Tibial nerve (tissue), 4 donors: ENCODE measurements at places on chromosomes 1 and 21. TPM values are rescaled to one million over a fixed set of nuclear protein-coding genes. Genes with fewer than 3 reads are reported as not detected.
A peak's percentile ranks its signal among the peaks of the same experiment; 100 is the strongest.

The INAVA gene
- total RNA-seq, result not detected

The PRAMEF12 gene
- total RNA-seq, result not detected

The ANGEL2 gene
- total RNA-seq, result 69.4 TPM

The TAS1R1 gene
- 0.78 TPM for total RNA-seq

DNA sequence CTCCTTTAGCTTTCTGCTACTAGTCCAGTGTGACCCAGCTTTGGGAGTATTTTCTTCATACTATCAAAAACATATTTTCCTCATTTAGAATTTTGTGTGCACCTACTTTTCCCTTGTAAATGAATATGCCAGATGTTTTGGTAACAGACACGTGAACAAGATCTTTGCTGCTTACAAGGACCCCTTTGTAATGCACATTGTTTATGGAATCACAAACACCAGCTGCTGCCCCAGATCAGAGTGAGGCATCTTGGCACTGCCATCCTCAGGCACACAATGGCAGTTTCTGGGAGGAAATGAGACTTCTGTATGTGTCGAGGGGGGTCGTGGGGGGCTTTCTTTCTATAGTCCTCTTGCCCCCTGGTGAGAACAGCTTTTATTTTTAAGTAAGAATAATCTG, 115.7 kb downstream of the RGL1 start:
- H3K27ac ChIP-seq, result no peak overlapping the region
- H3K4me1 ChIP-seq, result peaks cover 2% of the 10 kb centered on the region
- H3K27me3 ChIP-seq, result no peaks in the 10 kb centered on the region
- H3K4me3 ChIP-seq, result no peak overlapping the region
- no peak for DNase-seq
- H3K36me3 ChIP-seq, result no peaks in the 10 kb centered on the region

DNA sequence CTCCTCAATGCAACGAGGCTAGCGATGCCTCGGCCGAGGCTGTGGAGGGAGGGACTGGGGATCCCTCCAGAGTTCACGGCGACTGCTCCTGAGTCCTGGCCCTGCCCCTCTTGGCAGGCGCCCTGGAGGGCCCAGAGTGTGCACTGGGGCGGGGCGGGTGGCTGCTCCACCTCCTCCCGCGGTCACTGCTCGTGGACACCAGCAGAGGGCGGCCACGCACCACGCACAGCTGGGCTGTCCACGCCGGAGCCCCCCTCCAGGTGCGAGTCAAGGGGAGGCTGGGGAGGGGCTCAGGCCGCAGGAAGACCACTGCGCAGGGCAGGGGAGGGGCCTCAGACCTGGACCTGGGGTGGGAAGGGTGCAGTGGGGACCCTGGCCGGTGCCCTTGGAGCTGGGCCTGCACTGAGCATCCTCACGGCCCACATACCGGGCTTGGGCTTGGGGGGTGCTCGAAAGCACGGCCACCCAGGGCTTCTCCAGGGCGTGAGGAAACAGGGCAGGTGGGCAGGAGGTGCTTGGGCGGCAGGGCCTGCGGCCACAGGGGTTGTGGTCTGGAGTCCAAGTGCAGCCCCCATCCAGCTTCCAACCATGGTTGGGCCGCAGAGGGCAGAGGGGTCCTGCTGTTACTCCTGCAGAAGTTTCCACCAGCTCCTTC, 20.6 kb upstream of the TTC34 start:
- no peaks in the 10 kb centered on the region for H3K4me1 ChIP-seq
- H3K36me3 ChIP-seq, result no peaks in the 10 kb centered on the region
- H3K4me3 ChIP-seq, result no peak overlapping the region

DNA sequence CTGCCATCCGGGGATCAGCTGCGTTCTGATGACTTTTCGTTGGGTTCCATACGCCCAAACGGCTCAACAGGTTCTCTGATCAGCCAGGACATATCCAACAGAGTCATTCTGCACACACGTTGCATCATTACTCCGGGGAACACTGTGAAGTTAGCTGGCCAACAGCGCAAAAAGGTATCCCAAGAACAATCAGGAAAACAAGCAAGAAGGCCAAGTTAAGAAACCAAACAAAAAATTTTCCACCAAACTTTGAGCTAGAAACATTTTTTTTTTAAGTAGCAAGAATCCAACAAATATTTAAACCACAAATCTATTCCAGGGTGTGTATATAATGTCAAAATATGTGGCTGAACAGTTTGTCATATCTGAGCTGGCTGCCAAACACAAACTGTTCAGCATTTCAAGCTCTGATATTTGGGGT, 29.2 kb downstream of the NID1 start:
- no peak overlapping the region for H3K4me3 ChIP-seq
- H3K27ac ChIP-seq, result peak overlapping the region; percentile 79
- peaks cover 24% of the 10 kb centered on the region for H3K4me1 ChIP-seq
- no peaks in the 10 kb centered on the region for H3K27me3 ChIP-seq
- no peaks in the 10 kb centered on the region for H3K36me3 ChIP-seq

- H3K27me3 ChIP-seq, result no peaks in the 10 kb centered on the region
- H3K36me3 ChIP-seq, result no peaks in the 10 kb centered on the region
- H3K4me1 ChIP-seq, result no peaks in the 10 kb centered on the region
- no peak overlapping the region for H3K4me3 ChIP-seq
- no peak overlapping the region for H3K27ac ChIP-seq
Measured at GRCh38 chr1:5758000-5758858, 234.0 kb downstream of the NPHP4 start.

DNA sequence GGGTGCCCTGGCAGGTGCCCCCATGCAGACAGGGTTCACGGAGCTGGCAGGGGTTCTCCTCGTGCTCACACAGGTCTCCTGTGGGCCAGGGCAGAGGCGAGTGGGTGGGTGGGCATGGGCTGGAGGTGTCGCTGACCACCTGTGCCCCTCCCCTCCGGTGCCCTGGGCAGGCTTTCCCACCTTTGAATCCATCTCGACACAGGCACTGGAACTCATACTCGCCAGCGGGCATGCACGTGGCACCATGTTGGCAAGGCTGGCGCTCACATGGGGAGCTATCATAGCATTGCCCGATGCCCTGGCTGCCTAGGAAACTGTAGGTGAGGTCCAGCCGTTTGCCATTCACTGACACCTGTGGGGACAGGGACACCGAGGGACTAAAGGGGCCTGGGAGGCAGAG, 16.0 kb downstream of the LDLRAD2 start:
- H3K27ac ChIP-seq, result no peak overlapping the region
- peaks cover 20% of the 10 kb centered on the region for H3K36me3 ChIP-seq
- no peaks in the 10 kb centered on the region for H3K27me3 ChIP-seq
- DNase-seq, result no peak
- no peaks in the 10 kb centered on the region for H3K4me1 ChIP-seq

- H3K4me3 ChIP-seq, result no peak overlapping the region
- no peak overlapping the region for H3K27ac ChIP-seq
- no peaks in the 10 kb centered on the region for H3K4me1 ChIP-seq
- H3K27me3 ChIP-seq, result no peaks in the 10 kb centered on the region
Measured at GRCh38 chr1:167912294-167912693, 1.6 kb downstream of the ADCY10 start.

- no peak overlapping the region for H3K27ac ChIP-seq
- no peaks in the 10 kb centered on the region for H3K27me3 ChIP-seq
- no peaks in the 10 kb centered on the region for H3K4me1 ChIP-seq
- no peak overlapping the region for H3K4me3 ChIP-seq
- DNase-seq, result no peak
- no peaks in the 10 kb centered on the region for H3K36me3 ChIP-seq
Measured at GRCh38 chr1:57312869-57313268, 111.0 kb downstream of the DAB1 start.

DNA sequence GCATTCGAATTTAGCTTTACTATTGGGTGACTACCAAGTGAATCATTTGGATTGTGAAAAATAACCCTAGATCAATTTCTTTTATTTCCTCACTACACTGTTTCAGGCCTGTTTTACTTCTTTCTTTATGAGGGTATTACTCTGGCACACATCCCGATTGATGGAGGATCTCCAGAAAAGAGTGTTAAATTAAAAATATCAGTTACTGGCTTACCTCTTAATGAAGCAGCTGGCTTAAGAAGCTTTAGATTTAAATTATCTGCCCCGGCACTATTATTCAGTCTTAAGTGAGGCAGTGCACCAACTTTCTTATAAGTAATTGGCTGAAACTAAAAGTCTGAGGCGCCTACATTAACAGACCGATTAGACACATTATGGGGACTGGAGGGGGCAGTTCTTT, 1097.4 kb downstream of the TTLL7 start:
- H3K27me3 ChIP-seq, result no peaks in the 10 kb centered on the region
- no peak for DNase-seq
- no peak overlapping the region for H3K27ac ChIP-seq
- H3K36me3 ChIP-seq, result no peaks in the 10 kb centered on the region

- no peaks in the 10 kb centered on the region for H3K36me3 ChIP-seq
- H3K4me3 ChIP-seq, result no peak overlapping the region
- no peak overlapping the region for H3K27ac ChIP-seq
- H3K27me3 ChIP-seq, result no peaks in the 10 kb centered on the region
- DNase-seq, result peak; percentile 70
- H3K4me1 ChIP-seq, result no peaks in the 10 kb centered on the region
Measured at GRCh38 chr1:58739856-58740466, 40.1 kb upstream of the MYSM1 start.

DNA sequence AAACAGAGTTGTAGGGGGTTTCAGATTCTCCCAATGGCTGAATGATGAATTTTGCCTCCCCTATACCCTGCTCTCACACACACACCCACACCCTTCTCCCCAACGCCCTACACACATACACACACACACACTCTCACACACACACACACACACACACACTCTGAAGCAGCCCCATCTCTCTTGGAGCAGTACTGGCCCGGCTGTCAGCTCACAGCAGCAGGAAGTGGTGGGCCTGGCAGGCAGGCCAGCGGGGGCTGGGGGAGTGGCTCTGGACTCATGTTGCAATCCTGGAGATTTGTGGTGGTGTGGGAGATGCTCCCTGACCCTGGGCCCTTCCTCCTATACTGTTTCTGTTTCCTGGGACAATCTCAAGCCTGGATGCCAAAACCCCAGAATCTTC, 2.2 kb downstream of the IKBKE start:
- H3K4me3 ChIP-seq, result no peak overlapping the region
- H3K27ac ChIP-seq, result no peak overlapping the region
- H3K36me3 ChIP-seq, result no peaks in the 10 kb centered on the region
- no peaks in the 10 kb centered on the region for H3K27me3 ChIP-seq
- peaks cover 45% of the 10 kb centered on the region for H3K4me1 ChIP-seq

DNA sequence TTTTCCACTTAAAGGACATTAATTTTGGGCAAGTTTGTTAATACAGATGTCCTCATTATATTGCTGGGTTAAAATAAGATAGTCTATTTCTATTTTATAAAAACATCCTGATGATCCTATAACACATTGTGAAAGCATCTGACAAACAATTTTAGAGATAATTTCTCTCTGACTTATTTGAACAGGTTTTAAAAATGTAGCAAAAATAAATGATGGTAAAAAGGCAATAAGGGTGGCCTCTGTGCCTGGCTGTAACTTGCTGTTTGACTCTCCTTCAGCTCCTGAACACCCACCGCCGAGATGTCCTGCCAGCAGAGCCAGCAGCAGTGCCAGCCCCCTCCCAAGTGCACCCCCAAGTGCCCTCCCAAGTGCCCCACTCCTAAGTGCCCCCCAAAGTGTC, at the start of gene LCE1A:
Gene LCE1A (plus strand): TSS at position 301 of the 400 bp plus-strand sequence. CDS start 0 bp downstream, at position 301.
- H3K4me1 ChIP-seq, result no peaks in the 10 kb centered on the region
- no peaks in the 10 kb centered on the region for H3K27me3 ChIP-seq
- no peaks in the 10 kb centered on the region for H3K36me3 ChIP-seq

- H3K4me1 ChIP-seq, result no peaks in the 10 kb centered on the region
- peak within 1 kb of the TSS; percentile 15 for H3K4me3 ChIP-seq
- no peak for DNase-seq
- no peaks in the 10 kb centered on the region for H3K36me3 ChIP-seq
Measured at GRCh38 chr1:110674337-110675059, at the start of gene KCNA3. Gene KCNA3, minus strand, starts transcription at chr1:110674940. Its CDS starts 131 bp downstream, at chr1:110674809.

- no peaks in the 10 kb centered on the region for H3K36me3 ChIP-seq
- peak overlapping the region; percentile 60 for H3K27ac ChIP-seq
- H3K4me1 ChIP-seq, result peaks cover 26% of the 10 kb centered on the region
Measured at GRCh38 chr1:47409311-47410067, 6.6 kb upstream of the FOXE3 start.

DNA sequence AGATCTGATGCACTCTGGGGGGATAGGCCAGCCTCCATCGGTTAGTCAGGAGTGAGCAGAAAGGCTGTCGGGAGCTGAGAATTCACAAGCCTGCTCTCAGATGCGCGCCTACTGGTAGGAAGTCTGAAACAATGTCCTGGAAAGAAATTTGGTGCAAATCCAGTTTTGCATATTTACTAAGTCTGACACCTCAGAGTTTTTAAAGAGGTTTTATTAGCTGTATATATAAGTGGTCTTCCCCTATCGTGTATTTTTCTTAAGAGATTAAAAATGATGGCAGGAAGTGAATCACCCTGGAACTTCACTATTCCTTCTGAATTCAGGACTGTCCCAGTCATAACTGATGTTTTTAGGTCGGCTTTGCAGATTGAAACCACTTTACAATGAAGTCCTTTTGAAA, 99.8 kb upstream of the C1orf105 start:
- peaks cover 21% of the 10 kb centered on the region for H3K4me1 ChIP-seq
- H3K4me3 ChIP-seq, result no peak overlapping the region
- no peaks in the 10 kb centered on the region for H3K27me3 ChIP-seq
- DNase-seq, result no peak

- no peaks in the 10 kb centered on the region for H3K27me3 ChIP-seq
- H3K27ac ChIP-seq, result peak overlapping the region; percentile 70
- no peak for DNase-seq
- peaks cover 24% of the 10 kb centered on the region for H3K4me1 ChIP-seq
Measured at GRCh38 chr1:210373878-210374599, 45.3 kb downstream of the HHAT start.

DNA sequence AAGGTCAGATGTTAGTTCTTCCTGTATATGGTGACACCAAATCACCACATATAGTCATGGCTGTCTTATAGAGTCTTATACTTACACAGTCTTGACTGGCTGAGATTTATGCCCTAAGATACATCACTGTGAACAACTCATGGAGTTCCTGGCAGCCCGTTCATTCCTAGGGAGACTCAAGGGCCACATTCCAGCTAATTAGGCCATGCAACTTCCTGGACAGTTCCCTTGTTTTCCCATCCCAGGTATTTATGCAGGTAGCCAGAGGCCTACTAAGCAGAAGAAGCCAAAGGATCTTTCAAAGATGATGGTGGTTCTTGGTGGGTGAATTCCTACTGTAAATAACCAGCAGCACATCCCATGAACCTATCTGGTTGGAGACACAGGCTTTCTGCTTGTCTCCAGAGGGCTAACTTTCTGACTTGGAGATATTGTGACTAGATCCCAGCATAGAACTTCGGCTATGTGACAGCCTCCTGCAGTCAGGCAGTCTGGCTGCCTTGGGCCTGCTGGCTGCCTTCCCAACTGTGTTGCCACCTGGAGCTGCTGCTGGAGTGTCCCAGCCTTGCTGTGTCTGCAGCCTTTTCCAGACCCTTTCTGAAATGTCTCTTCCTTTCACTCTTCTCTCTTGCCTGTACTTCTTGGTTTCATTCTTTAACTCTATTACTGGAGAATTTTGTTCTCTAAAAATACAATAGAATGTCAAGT, 283.8 kb downstream of the CACNA1E start:
- H3K4me3 ChIP-seq, result no peak overlapping the region
- no peak for DNase-seq
- no peaks in the 10 kb centered on the region for H3K27me3 ChIP-seq
